ENCODE measurements at places on chromosomes 4 and X. TPM values are rescaled to one million over a fixed set of nuclear protein-coding genes. Genes with fewer than 3 reads are reported as not detected.

DNA sequence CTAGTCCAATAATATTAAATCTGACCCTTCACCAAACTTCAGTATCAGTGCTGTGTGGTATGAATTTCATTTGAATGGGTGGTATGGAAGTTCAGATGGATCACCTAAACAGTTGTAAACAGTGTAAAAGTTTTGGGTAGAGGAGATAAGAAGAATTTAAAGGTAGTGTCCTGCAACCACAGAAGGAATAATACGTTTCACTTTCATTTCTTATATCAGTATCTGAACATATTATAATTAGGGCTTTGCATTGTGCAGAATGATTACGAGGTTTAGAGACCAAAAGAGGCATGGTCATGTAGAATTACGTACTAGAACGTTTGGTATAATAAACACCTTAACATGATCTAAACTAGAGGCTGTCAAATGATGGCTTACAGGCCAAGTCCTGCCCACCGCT lies 116.1 kb downstream of the PDLIM5 start:
- no peak for DNase-seq
- H3K36me3 ChIP-seq: no peaks in the 10 kb centered on the region
- H3K27me3 ChIP-seq: no peaks in the 10 kb centered on the region
- peaks cover 73% of the 10 kb centered on the region for H3K4me1 ChIP-seq
- H3K4me3 ChIP-seq: no peak overlapping the region
- peak overlapping the region; percentile 39 for H3K27ac ChIP-seq

Gene PAGE2B
- not detected for total RNA-seq

- no peaks in the 10 kb centered on the region for H3K4me1 ChIP-seq
- H3K27ac ChIP-seq: no peak overlapping the region
- H3K4me3 ChIP-seq: no peak overlapping the region
- no peaks in the 10 kb centered on the region for H3K36me3 ChIP-seq
- DNase-seq: no peak
Observed at GRCh38 chr4:25180524-25181131, 20.4 kb upstream of the SEPSECS start.

Gene IL13RA2
- not detected for total RNA-seq

DNA sequence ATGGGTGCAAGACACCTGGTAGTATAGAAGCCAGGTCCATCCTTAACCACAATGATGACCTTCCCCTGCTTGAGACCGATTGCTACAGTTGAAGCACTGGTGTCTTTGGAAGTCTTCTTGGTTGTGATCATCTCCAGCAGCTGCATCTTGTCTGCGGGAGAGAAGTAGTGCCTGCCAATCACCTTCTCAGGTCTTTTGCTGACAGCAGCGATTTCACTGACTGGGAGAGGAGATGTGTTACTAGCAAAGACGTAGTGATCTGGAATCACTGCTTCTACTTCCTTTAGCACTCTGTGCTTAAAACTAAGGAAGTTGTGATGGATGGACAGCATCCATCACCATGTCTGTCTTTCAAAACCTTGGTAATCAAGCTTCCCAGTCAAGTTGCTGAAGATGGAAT lies 25.9 kb downstream of the CPE start:
- H3K36me3 ChIP-seq: no peaks in the 10 kb centered on the region
- DNase-seq: no peak
- H3K27me3 ChIP-seq: no peaks in the 10 kb centered on the region
- no peaks in the 10 kb centered on the region for H3K4me1 ChIP-seq
- H3K4me3 ChIP-seq: no peak overlapping the region

DNA sequence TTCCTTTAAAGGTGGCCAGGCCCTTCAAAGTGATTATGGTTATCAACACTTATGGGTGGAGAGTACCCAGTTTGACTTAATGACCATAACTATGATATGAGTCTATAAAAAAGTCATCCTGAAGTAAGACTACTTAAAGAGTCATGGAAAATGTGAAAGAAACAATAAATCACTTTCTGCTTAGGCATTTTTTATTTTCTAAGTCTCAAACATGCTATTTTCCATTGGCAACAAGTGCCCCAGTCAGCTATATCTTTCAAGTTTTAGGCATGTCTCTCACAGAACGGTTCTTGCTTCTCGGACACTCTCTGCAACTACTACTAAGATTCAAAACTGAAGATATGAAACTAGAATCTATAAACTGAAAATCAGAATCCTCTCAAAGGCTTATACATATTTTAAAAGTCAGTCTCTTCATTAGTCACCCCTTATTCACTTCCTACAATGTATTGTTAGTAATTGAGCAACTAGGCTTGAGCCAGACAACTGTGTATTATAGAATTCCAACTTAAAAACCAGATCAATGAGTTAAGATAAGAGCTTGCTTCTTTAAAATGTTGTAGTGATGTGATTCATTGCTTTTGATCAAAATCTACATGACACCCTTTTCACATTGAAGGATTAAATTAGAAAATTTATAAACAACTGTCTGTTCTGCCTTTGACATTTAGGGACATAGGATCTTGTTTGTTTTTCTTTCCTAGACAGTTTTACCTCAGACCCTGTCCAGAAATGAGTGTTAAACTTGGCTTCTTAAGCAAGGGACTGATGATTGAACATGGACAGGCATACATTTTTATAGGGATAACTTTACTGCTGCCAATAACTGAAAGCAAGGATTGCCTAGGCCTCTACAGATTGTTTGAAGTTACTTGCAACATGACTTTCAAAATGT lies 2.9 kb downstream of the ANTXR2 start:
- no peaks in the 10 kb centered on the region for H3K4me1 ChIP-seq
- H3K36me3 ChIP-seq: no peaks in the 10 kb centered on the region
- no peak for DNase-seq

Gene RBMXL3
- not detected for total RNA-seq

GRCh38 chrX:96889726-96890125 lies 6.0 kb downstream of the RPA4 start:
- no peaks in the 10 kb centered on the region for H3K27me3 ChIP-seq
- no peak overlapping the region for H3K27ac ChIP-seq
- H3K4me1 ChIP-seq: no peaks in the 10 kb centered on the region
- no peak for DNase-seq

DNA sequence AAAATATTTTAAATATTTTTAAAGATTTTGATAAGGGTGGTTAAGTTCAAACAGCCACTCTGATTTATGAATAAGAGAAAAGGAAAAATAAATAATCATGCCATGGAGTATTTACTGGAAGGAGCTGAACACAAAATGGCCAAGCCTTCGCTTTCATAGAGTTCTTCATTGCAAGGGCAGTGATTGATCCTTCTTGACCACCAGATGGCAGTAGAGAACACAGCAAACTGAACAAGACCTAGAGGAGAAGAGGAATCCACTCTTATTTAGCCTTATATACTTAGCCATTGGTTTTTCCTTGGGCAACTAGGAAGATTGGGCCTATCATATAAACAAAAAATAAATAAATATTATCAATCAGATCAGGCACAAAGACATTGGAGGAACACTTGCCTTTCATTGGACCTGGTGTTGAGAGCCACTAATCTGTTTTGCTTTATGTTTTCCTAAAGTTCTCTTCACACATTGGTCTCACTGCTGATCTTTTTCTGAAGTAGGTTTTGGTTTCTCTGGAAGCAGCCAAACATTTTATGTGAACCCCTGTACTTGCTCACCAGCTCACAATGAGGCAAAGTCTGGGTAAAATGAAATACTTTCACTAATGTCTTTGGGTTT lies 58.1 kb upstream of the PARM1 start:
- no peak overlapping the region for H3K4me3 ChIP-seq
- peak; percentile 27 for DNase-seq
- H3K27ac ChIP-seq: no peak overlapping the region
- H3K36me3 ChIP-seq: no peaks in the 10 kb centered on the region
- H3K27me3 ChIP-seq: no peaks in the 10 kb centered on the region

DNA sequence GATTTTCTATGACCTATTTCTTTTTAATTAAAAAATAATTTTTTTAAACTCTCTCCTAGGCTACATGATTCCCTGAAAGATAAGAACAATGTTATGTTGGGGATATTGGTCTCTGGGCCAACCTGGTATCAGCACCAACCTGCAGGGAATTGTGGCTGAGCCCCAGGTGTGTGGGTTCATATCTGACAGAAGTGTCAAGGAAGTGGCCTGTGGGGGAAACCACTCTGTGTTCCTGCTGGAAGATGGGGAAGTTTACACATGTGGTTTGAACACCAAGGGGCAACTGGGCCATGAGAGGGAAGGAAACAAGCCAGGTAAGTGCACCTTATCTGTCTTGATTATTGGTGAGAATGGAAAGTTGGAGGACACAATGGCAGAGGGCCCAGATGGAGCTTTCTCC lies 13.5 kb downstream of the HERC3 start:
- DNase-seq: no peak
- H3K27ac ChIP-seq: no peak overlapping the region
- H3K36me3 ChIP-seq: peaks cover 30% of the 10 kb centered on the region
- no peak overlapping the region for H3K4me3 ChIP-seq
- H3K27me3 ChIP-seq: no peaks in the 10 kb centered on the region
- peaks cover 42% of the 10 kb centered on the region for H3K4me1 ChIP-seq

- no peak overlapping the region for H3K4me3 ChIP-seq
- no peak for DNase-seq
- no peaks in the 10 kb centered on the region for H3K27me3 ChIP-seq
- H3K4me1 ChIP-seq: no peaks in the 10 kb centered on the region
- no peaks in the 10 kb centered on the region for H3K36me3 ChIP-seq
Observed at GRCh38 chr4:94177822-94178221, 29.8 kb upstream of the SMARCAD1 start.

DNA sequence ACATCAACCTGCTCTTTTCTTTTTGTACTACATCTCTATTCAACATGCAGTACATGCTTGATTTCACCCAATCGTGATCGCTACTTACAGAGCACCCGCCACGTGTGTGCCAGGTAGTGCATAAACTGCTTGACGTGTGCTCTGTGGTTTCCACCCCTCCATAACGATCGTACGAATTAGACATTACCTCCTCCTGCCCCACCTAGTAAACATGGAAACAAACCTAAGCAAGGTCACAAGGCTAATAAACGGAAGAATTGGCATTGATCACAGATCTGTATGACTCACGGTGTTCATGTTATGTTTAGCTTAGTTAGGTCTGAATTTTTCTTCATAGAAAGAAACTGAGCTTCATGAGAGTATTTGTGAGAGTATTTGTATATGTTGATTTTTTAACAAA lies 64.1 kb downstream of the STX18 start:
- no peak for DNase-seq
- no peaks in the 10 kb centered on the region for H3K36me3 ChIP-seq
- H3K4me3 ChIP-seq: no peak overlapping the region
- no peaks in the 10 kb centered on the region for H3K4me1 ChIP-seq
- H3K27me3 ChIP-seq: no peaks in the 10 kb centered on the region

- no peaks in the 10 kb centered on the region for H3K4me1 ChIP-seq
- no peaks in the 10 kb centered on the region for H3K27me3 ChIP-seq
- H3K27ac ChIP-seq: no peak overlapping the region
Observed at GRCh38 chrX:16643176-16643575, 6.8 kb upstream of the S100G start.

DNA sequence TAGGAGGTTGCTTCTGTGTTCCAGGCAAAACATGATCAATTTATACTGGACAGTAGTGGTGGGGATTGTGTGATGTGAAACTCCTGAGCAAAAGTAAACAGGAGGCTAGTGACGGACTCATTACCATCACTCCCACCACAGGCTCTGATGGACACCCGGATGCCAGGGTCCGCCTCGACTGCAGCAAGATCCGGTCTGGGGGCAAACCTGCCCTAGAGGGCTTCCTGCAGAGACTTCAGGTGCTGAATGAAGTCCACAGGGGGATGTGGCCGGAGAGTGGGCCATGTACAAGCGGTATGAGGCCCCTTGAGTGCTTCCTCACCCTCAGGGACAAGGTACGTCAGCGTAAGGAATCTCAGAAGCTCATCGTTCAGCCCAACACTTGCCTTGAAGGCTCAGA lies 23.4 kb upstream of the TECRL start:
- no peaks in the 10 kb centered on the region for H3K36me3 ChIP-seq
- no peak overlapping the region for H3K4me3 ChIP-seq
- H3K27ac ChIP-seq: no peak overlapping the region

Gene CSN1S1
- total RNA-seq: not detected
